ENCODE measurements at places on chromosomes 4 and X.

DNA sequence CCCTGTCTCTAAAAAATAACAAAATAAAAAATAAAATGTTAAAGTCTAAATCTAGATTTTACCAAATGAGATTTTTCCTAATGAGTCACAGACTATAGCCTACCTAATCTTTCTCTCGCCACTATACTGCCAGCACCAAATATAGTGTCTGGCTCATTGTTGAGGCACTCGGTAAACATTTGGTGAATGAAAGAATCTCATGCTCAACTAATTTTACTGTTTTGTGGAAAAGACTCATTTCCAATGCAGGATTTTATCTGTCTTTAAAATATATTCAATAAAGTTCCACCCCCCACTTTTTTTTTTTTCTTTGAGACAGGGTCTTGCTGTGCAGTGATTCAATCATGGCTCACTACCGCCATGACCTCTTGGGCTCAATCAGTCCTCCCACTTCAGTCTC lies 71.5 kb downstream of the PLS3 start:
- no peak for DNase-seq

GRCh38 chr4:169841776-169842175 lies 84.0 kb upstream of the HPF1 start:
- no peak for DNase-seq

DNA sequence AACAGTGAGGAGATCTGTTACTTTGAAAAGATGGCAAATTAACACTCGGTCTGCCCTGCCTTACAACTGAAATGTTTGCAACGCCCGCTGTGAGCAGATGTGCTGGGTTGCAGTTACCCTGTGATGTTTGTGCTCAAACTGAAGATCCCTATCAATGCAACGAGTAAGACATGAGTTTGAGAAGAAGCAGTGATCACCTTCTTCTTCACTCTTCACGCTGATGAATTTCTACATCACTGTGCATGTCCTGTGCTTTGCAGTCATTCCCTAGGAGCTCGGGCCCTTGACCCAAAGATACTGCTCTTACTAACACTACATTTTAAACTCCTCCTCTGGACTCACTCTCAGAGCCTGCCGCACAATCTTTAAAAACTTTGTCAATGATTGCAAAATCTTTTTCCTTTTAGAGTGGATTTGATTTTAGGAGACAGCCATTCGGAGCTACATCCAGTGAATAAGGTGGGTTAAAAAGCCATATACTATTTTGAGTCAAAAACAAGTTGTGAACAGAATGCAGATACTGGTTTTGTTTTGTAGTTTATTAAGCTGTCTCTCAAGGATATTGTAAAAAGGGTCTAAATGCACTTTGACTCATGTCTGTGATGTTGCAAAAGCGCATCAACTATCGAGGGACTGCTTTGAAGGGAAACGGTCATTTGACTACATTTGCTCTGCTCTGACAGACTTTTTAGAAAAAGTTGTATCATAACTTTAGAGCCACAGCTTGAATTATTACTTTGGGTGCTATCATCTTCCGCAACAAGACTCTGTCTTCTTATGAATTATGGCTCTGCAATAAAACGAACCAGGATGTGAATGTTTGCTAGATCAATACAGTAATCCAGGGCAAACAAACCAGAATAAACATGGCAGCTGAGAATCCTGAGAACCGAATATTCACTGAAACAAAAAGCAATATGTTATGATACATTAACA lies 5.7 kb upstream of the RHOH start:
- DNase-seq, result peak; percentile 59

GRCh38 chrX:17738737-17739535 lies 1.6 kb downstream of the SCML1 start:
- no peak for DNase-seq

DNA sequence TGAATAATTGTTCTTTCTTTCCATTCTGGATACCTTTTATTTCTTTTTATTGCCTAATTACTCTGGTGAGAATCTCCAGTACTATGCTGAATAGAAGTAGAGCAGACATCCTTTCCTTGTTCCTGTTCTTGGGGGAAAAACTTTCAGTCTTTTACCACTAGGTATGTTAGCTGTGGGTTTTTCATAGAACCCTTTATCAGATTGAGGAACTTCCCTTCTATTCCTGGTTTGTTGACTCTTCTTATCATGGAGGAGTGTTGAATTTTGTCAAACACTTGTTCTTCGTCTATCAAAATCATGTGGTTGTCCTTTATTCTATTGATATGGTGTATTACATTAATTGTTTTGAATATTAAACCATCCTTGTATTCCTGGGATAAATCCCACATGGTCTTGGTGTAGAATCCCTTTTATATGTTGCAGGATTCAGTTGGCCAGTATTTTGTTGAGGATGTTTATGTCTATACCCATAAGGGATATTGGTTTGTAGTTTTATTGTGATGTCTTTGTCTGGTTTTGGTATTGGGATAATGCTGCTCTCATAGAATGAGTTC lies 23.6 kb downstream of the SH3BP2 start:
- no peak for DNase-seq

GRCh38 chr4:25486171-25486570 lies 109.1 kb downstream of the ANAPC4 start:
- DNase-seq, result no peak

GRCh38 chr4:11548597-11549082 lies 119.9 kb upstream of the HS3ST1 start:
- no peak for DNase-seq
